ENCODE measurements at places on chromosomes 1 and 21.

DNA sequence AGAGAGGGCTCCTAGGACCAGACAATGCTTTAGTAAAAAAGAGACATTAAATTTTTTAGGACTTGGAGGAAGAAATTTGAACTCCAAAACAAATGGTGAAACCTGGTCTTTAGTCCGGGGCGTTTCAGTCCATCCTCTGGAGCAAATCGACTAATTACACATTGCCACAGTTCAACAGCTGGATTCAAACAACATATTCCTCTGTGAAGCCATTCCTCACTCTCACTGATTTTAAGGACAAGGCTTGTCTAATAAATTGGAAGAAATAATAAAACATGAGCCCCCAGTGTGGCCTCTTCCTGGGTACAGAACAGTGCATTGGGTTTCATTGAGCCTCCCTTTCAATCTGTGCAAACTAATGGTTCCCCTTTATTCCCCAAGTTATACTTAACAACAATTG, 165.1 kb downstream of the UCK2 start:
- DNase-seq: no peak

- DNase-seq: no peak
Measured at GRCh38 chr1:150612014-150612345, 17.4 kb downstream of the ENSA start.

GRCh38 chr1:153832293-153832692, 57.1 kb downstream of the SLC27A3 start:
- DNase-seq: no peak

GRCh38 chr1:89070509-89070908, 5.5 kb upstream of the GBP1 start:
- DNase-seq: no peak

GRCh38 chr1:214233856-214234634, 46.9 kb upstream of the SMYD2 start:
- no peak for DNase-seq

DNA sequence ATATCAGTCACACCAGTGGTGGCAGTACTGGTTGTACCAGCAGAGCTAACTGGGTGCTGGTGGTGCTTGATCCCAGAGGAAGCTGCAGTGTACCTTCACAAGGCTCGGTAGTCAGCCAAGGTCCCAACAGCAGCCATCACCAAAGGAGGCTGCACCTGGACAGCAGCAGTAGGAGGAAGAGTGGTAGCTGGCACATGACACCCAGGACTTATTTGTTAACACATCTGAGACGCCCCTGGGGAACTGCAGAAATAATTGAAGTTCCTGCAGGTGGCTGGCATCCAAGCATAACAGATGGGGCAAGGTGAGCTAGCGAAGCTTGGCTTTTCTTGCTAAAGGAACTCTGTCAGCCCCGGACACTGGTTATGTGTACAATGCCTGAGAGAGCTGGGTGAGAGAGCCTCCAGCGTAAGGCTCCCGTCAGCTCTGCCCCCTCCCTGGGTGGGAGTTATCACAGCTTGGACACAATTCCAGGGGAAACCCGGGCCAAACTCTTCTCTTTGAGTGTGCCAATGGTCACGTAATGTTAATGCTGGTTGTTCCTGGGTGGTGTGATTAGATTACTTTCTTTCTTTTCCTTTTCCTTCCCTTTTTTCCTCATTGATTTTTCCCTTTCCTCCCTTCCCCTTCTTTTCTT, 29.1 kb upstream of the PARP1 start:
- DNase-seq: no peak

GRCh38 chr21:34949499-34949898, 99.6 kb downstream of the RUNX1 start:
- DNase-seq: no peak

DNA sequence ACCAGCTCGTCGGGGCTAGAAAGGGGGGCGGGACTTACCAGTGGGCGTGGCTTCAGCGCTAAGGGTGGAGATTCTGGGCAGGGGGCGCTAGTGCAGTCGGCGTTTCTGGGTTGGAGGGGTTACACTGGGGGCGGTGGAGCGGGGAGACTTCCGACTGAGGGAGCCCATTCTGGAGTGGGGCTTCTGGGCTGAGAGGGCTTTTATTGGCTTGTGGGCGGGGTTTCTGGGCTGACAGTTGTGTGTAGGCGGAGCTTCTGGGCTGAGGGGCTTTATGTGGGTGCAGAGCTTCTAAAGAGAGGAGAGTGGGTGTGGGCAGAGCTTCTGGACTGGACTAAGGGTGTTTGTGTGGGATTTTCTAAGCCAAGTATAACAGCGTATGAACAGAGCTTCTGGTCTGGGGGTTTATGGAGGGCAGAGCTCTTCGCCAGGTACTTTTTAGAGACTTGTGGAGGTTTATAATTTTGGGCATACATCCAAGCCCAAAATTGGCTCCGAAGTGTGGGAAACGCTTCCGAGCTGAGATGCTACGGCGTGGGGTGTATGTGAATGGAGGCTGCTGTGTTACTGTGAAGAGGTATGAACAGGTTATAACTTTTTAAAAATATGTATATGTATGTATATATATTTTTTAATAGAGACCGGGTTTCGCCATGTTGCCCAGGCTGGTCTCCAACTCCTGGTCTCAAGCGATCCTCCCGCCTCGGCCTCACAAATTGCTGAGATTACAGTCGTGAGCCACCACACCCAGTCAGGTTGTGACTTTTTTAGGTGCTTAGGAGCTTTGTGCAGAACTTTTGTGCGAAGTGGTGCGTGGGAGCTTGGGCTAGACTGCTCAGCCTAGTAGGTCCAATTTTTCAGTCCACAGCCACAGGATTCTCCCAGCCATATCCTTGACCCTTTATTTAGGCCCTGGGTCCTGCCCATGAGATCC, 825 bp downstream of the TMEM39B start:
- DNase-seq: no peak

DNA sequence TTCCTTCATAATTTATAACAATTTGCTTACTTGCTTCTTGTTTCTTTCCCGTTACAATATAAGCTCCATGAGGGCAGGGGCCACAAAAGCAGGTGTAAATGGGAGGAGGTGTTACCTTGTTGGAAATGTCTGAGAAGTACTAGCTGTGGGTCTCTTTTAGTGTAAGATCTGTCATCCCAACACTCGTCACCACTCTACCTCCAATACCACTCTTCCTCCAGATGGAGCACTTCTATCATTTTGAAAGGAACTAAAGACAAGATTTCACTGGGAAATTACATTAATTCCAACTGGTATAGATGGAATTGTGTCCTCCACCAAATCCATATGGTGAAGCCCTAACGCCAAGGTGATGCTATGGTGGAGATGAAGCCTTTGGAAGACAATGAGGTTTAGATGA, 53.0 kb upstream of the CPLANE2 start:
- no peak for DNase-seq
